ENCODE measurements at places on chromosomes 3 and 15. TPM values are rescaled to one million over a fixed set of nuclear protein-coding genes. Genes with fewer than 3 reads are reported as not detected.

The THAP10 gene
- 0.74 TPM for total RNA-seq

The ST8SIA2 gene
- not detected for total RNA-seq

The GOLGA8S gene
- total RNA-seq = 0.29 TPM

The CPNE9 gene
- total RNA-seq = 0.77 TPM

The ACTR8 gene
- 39.2 TPM for total RNA-seq

The NR2E3 gene
- not detected for total RNA-seq

The C3orf85 gene
- not detected for total RNA-seq

The DNAJA4 gene
- total RNA-seq = 30.7 TPM

The ALDH1L1 gene
- total RNA-seq = 0.21 TPM

The TBCCD1 gene
- total RNA-seq = 13.6 TPM

The HRG gene
- total RNA-seq = not detected

The SLC24A5 gene
- not detected for total RNA-seq

The ATP6V1A gene
- total RNA-seq = 30.7 TPM

The GABRB3 gene
- total RNA-seq = 0.07 TPM

The WDR82 gene
- total RNA-seq = 113 TPM

The NDUFB4 gene
- 97.1 TPM for total RNA-seq

The FRMD4B gene
- total RNA-seq = 40.4 TPM

The ACTC1 gene
- not detected for total RNA-seq

The XRN1 gene
- 69.7 TPM for total RNA-seq

The GRAMD1C gene
- total RNA-seq = 3.0 TPM

The CD276 gene
- 0.67 TPM for total RNA-seq

The CATSPER2 gene
- total RNA-seq = 6.9 TPM

The HCN4 gene
- not detected for total RNA-seq

The GCHFR gene
- total RNA-seq = 44.8 TPM

The SNTN gene
- total RNA-seq = not detected

The NOX5 gene
- total RNA-seq = not detected

The ACTRT3 gene
- 0.46 TPM for total RNA-seq

The SLC38A3 gene
- total RNA-seq = not detected

The SLC27A2 gene
- total RNA-seq = 33.5 TPM

The PAQR9 gene
- not detected for total RNA-seq

The ZBED2 gene
- 597 TPM for total RNA-seq

The KCNH8 gene
- total RNA-seq = 0.05 TPM

The SAMMSON gene
- total RNA-seq = not detected

The KCTD6 gene
- total RNA-seq = 8.2 TPM

The HGD gene
- total RNA-seq = 0.74 TPM

The CDC25A gene
- 27.8 TPM for total RNA-seq

The SLCO3A1 gene
- total RNA-seq = 8.2 TPM

The A4GNT gene
- total RNA-seq = not detected

The DAZL gene
- total RNA-seq = not detected
